ENCODE measurements at places on chromosomes 6 and 20.

- no peak for DNase-seq
Measured at GRCh38 chr6:13307508-13307995, 20.8 kb downstream of the TBC1D7 start.

DNA sequence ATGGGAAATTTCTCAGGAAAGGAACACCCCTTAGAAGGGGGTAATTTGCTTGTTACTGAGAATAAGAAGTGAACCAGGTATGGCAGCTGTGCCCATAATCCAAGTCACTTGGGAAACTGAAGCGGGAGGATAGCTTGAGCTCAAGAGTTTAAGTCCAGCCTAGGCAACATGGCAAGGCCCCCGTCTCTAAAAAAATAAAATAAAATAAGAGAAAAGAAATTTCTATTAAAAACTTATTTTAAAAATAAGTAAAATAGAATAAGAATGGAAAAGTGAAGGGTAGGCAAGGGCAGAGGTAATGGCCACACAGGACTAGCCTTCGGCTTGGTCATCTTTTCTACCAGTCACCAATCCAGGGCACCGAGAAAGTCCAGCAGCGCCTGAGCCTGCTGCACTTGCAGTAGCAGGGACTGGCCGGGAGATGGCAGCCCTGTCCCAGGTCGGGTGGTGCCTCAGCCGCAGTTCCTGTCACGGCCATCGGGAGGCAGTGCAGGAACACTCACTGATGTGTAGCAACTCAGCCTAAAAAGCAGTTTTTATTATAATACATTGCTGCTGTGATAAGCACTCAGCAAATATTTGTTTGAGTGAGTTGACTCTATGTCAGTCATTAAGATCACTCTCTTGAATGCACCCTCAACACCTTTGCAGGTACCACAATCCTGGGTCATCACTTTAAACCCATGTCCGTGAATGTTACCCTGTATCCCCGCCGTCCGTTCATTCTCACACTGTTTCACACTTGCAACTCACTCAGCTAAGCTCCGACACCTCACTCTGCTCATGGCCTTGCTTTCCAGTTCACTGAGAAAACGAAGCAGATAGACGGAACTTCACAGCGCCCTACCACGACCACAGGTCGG lies 23.2 kb upstream of the GCM1 start:
- DNase-seq: peak; percentile 86

DNA sequence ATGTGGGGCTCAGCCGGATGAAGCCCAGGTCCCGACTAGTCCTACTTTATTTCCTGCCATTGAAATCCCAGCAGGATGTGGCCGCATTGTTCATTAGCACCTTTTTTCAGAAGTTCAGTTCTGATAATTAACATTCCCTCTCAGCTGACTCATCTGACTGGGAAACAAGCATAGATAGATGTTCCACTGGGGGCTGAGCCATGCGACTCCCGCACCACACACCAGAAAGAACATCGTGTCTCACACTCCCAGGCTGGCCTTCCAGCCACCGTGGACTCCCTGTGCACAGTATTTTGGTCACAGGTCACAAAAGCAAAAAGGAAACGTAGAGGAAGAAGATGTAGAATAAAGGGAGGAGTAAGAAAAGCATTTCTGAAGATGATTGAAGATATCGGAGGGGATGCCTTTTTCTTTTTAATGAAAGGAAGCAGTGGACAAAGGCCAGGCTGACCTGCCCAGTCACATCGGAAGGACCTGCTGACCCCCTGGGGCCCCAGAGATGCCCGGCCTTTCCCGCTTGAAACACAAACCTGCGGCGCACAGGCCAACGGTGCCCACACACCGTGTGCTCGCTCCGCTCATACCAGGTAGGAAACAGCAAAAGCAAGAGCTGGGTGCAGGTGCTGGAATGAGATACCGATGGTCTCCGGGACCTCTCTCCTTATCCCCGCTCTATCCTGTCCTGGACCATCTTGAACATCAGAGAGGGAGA lies 11.8 kb downstream of the RPS6KA2 start:
- DNase-seq: no peak

DNA sequence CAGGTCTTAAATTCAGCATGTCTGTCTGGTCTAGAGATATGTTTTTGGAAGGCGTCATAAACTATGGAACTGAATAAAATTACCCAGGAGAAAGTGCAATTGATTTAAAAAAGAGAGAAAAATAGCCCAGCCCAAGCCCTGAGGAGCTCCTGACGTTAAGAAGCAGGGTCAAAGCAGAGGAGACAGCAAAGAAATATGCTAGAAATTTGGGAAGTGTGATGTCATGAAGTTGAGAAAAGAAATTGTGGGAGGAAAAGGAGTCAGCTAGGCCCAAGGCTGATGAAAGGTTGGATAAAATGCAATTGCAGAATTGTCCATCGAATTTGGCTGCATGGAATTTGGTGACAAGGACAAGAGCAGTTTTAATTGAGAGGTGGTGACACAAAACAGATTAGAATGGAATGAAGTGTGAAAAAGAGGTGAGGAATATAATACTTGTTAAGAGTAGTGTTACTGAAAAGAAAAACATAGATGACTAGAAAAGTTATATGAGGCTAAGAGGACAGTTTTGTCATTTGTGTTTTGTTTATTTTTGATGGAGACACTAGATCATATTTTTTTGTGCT lies 381.6 kb downstream of the LAMA2 start:
- DNase-seq: no peak

DNA sequence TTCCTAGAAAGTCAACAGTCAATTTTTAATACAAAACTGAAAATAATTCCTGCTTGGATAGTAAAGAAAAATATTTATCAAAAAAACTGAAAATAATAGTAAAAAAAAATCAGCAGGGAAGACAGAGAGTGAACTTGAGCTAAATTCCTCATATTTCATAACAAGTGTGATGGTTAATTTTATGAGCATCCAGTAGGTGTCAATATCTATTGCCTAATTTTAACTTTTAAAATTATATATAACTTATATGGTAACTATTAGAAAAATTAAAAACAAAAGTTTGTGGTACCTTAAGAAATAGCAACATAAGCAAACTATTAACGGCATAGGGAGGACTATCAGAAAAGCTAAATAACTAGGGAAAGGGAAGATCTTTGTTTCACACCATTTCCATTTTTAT lies 2.1 kb downstream of the EPM2A start:
- no peak for DNase-seq

DNA sequence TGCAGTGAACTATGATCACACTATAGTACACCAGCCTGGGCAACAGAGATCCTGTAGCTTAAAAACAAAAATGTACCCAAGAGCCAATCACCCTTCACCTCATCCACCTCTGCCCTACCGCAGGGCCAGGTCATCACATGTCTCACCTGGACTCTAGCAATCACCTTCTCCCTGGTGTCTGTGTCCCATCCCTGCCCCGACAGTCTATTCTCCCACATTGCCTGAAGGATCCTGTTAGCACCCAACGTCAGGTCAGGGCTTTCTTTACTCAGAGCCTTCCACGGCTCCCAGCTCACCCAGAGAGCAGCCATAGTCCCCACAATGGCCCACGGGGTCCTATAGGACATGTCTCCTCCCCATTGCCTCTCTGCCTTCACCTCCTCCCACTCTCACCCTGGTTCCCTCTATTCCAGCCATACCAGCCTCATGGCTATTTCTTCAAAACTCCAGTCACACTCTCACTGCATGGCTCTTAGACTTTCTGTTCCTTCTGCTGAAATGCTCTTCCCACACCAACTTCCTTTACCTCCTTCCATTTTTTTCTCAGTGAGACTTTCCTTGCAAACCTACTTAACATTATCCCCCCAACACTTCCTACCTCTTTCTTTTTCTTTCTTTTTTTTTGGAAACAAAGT lies 22.5 kb upstream of the ARFGEF2 start:
- no peak for DNase-seq

- no peak for DNase-seq
Measured at GRCh38 chr6:136439514-136440190, 110.6 kb downstream of the MAP7 start.

GRCh38 chr6:84026721-84027164 lies 6.8 kb upstream of the MRAP2 start:
- DNase-seq: no peak

GRCh38 chr6:14450133-14450504 lies 332.5 kb downstream of the CD83 start:
- DNase-seq: no peak

- DNase-seq: no peak
Measured at GRCh38 chr6:16741112-16742016, 19.9 kb downstream of the ATXN1 start.

- no peak for DNase-seq
Measured at GRCh38 chr6:15297895-15298590, 52.2 kb downstream of the JARID2 start.

- peak; percentile 62 for DNase-seq
Measured at GRCh38 chr20:20412750-20413149, 44.8 kb downstream of the INSM1 start.

DNA sequence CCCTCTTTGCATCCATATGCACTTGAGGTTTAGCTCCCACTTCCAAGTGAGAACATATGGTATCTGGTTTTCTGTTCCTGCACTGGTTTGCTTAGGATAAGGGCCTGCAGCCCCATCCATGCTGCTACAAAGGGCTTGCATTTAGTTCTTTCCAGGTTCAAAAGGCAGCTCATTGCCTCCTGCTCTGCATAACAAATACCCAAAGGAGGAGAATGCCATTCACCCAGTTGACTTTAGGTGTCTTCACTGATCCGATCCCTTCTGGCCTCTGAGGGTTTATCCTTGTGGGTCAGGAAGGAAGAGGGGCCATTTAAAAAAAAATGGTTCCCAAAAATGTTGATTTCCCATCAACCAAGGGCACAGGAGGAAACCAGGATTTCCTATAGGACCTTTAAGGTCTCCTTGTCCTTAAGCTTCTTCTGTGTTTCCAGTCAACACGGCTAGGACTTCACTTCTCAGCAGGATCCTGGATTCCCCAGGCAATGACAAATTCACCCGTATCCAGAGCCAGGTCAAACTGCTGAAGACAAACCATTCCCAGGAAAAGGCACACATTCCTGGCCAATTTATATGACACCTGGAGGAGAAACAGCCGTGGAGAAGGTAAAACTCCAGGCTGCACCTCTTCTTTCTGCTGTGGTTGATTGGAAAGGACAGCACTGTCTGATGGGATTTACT lies 447.7 kb upstream of the CDH4 start:
- no peak for DNase-seq

DNA sequence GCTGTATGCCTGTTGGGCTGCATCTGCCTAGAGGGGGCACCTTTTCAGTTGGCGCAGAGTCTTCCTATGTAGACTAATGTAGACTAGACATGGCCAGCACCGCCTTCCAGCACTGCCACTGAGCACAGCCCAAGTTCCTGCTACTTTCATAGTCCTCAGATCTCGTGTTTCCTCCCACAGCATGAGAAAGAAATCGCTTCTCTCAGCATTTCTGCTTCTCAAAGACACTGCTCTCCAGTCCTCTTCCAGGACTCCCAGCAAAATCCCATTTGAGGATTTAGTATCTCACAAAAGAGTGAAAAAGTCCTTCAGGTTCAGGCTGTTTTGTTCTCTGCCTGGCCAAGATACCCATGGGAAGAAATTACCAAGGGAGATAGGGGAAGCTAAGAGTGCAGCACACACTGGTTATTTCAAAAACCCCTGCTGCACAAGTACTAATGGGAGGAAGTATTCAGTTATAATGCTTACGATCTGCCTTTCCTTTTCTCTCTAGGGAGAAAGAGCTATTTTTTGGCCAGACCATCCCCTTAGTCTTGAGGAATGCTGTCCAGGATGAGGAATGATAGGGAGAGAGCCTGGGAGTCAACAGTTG lies 35.7 kb downstream of the OGFRL1 start:
- no peak for DNase-seq

- DNase-seq: no peak
Measured at GRCh38 chr6:137919837-137920730, 53.0 kb downstream of the TNFAIP3 start.

DNA sequence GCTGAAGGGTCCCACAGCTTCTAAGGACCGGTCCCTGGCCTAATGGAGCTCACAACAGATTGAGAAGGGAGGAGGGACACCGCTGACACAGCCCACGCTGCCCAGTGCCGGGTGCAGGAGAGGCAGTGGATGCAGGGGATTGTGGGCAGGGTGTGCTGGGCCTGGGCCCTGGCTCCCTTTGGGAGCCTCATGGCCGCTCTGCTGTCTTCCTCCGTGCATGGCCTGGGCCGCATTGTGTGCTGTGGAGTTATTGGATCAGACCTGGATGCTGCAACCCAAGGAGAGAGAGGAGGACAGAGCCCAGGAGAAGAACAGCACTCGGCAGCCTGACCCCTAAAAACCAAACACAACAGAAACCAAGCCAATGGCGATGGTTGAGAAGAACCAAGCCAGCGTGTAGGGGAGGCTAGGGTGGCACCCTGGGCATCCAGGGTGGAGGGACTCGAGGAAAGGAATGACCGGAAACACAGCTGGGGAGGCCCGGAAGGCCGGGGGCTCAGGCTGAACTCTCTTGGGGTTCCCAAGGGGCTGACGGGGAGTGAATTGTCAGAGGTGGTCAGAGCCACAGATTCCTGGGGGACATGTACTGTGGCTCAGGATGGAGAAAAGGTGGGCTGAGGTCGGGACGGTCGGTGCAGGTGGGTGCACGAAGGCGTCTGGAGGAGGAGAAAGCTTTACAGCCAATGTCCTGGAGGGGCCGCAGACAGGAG lies 41.0 kb downstream of the ERMARD start:
- no peak for DNase-seq

GRCh38 chr20:56400001-56400640 lies 7.7 kb downstream of the CSTF1 start:
- DNase-seq: peak; percentile 75

DNA sequence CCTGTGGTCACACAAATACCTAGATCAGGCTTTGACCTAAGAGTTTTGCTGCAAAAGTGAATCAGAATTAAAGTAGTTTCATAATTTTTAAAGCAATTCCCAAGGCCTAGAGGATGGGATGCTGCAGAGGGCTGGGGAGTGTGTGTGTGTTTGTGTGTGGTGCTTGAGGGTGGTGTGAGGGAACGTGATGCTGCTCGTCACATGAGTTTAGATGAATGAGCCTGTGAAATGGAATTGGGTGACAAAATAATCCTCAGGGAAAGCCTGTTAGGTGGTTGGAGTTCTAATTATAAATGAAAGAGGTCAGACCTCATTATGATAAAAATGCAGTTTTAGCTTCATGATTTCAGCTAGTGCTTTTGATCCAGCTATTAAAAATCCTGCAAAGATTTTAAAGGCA lies 87.5 kb upstream of the TMEM170B start:
- DNase-seq: no peak

GRCh38 chr6:72913797-72914196 lies 291.9 kb downstream of the KCNQ5 start:
- no peak for DNase-seq

GRCh38 chr20:10423735-10424134 lies 10.3 kb downstream of the MKKS start:
- DNase-seq: no peak

DNA sequence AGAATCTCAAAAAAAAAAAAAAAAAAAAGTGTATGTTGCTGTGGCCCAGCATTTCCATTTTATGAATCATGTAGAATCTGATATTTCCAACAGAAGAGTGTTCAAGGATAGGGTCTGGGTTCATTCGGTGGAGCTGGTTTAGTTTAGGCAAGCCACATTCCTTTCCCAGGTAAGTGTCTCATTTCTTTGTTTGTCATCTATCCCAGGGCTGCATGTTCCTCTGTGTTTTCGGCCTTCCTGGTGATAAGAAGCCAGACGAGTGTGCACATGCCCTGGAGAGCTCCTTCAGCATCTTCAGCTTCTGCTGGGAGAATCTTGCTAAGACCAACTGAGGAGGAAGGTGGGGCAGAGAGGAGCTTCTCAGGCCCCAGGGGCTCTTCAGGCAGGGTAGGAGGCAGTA lies 38.2 kb downstream of the NFYA start:
- DNase-seq: no peak

Measured in NCI-H526 (cell line).